Nucleus accumbens (tissue), 56 donors: ENCODE measurements at places on chromosomes 3 and 15.

GRCh38 chr3:53170325-53171063 lies 9.5 kb downstream of the PRKCD start:
- no peak for DNase-seq

- DNase-seq = no peak
These were observed 313.7 kb downstream of the GAP43 start for GRCh38 chr3:115937054-115937453.

GRCh38 chr3:75978686-75979085 lies 193.3 kb upstream of the ZNF717 start:
- no peak for DNase-seq

- no peak for DNase-seq
These were observed 11.2 kb downstream of the CYP8B1 start for GRCh38 chr3:42864321-42864950.

- DNase-seq = no peak
These were observed 59.1 kb upstream of the PSMD6 start for GRCh38 chr3:64082411-64082810.
